Activated CD4-positive, CD25-positive, alpha-beta regulatory T cell treated with anti-CD3 and anti-CD28 coated beads, Interleukin-2, amount 50 U/mL, for 24 hours (primary cell): ENCODE measurements at places on chromosomes 5 and 9.
A peak's percentile ranks its signal among the peaks of the same experiment; 100 is the strongest.

- no peak for ATAC-seq
Observed at GRCh38 chr9:21510806-21511205, 28.7 kb upstream of the IFNE start.

DNA sequence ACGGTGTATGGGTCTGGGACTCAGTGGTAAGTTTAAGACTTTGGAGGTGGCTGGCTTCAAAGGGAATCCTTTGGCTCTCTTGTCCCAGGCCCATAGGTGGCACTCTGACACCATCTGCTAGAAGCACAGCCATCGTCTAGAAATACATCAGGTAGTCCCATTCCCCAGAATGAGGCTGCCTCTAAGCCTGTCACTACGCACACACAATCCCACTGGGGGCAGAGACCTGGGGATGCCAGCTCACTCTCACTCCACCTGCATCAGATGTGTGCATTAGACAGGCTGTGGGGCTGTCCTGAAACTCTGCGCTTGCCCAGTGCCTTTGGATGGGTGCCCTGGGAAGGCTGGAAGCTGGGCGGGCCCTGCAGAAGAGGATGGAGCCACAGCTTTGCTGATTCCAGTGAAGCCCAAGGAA is 127.5 kb upstream of the PANK3 start:
- ATAC-seq, result no peak

DNA sequence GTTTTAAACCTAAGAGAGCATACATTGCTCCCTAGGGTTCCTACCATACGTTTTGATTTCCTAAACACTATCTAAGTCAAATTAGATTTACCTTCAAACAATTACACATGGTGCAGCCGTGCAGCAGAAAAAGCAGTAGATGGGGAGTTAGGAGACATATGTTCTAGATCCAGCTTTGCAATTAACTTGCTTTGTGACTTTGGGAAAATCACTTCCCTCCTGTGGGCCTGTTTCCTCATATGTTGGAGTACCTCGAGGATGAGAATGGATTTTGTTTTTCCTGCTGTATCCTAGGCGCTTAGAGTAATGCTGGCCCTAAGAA is 711 bp downstream of the MRPL50 start:
- no peak for ATAC-seq

GRCh38 chr5:102772273-102772672 is 17.2 kb downstream of the PAM start:
- no peak for ATAC-seq

DNA sequence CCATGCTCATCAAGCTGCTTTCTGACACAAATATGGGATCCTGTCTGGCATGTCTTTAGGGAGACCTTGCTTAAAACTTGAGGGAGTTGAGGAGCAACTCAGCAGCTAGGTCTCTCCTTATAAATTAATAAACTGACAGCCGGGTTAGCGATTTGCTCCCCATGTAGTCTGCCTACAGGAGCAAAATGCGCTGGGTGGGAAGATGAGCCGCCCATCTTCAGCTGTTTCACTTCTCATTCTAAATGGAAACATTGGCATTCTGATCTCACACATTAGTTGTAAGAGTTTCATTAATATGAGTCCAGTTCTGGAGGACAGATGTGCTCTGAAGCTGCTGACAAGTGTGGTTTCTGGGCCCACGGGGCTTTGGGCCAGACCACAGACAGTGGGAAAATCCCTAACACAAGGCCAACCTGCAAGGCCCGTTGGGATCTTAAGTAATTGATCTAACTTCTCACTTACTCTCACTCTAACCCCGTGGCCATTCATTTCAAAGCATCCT is 197.0 kb downstream of the MCTP1 start:
- no peak for ATAC-seq

GRCh38 chr5:8864053-8864452 is 681.8 kb downstream of the SEMA5A start:
- no peak for ATAC-seq

GRCh38 chr5:82105457-82105856 is 133.6 kb downstream of the ATG10 start:
- no peak for ATAC-seq

GRCh38 chr5:84436866-84437265 is 52.2 kb upstream of the EDIL3 start:
- ATAC-seq, result no peak

DNA sequence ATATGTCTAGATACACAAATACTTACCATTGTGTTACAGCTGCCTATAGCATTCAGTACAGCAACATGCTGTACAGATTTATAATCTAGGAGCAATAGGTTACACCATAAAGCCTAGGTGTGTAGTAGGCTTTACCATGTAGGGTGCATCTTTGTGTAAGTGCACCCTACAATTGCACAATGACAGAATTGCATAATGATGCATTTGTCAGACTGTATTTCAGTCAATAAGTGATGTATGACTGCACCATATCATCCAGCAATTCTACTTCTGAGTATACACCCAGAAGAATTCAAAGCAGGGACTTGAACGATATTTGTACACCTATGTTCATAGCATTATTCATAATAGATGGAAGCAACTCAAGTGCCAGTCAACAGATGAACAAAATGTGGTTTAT is 100.4 kb upstream of the SLC44A1 start:
- no peak for ATAC-seq

GRCh38 chr9:22514871-22515270 is 68.2 kb downstream of the DMRTA1 start:
- no peak for ATAC-seq

- no peak for ATAC-seq
Observed at GRCh38 chr5:178293400-178293799, 60.8 kb upstream of the PHYKPL start.

GRCh38 chr5:168784454-168784853 is 205.3 kb upstream of the PANK3 start:
- ATAC-seq, result no peak

DNA sequence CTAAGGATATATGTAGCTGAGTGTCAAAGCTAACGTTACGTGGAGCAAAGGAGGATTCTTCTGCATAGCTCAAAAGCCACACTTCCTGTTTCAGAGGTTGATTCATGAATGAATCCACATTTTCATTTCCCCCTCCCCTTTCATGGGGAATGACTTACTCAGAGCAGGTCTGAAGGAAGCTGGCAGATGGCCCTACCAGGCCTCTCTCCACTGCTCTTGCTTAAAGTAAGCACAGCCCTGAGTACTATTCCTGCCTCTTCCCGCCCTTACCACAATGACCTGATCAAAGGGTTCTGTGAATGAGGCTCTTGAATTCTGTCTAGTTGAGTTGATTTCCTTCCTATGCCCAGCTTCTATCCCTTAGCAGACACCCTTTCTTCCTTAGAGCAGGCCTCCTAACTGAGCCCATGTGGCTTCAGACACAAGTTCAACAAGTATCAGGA is 6.3 kb downstream of the IGIP start:
- peak; percentile 82 for ATAC-seq

DNA sequence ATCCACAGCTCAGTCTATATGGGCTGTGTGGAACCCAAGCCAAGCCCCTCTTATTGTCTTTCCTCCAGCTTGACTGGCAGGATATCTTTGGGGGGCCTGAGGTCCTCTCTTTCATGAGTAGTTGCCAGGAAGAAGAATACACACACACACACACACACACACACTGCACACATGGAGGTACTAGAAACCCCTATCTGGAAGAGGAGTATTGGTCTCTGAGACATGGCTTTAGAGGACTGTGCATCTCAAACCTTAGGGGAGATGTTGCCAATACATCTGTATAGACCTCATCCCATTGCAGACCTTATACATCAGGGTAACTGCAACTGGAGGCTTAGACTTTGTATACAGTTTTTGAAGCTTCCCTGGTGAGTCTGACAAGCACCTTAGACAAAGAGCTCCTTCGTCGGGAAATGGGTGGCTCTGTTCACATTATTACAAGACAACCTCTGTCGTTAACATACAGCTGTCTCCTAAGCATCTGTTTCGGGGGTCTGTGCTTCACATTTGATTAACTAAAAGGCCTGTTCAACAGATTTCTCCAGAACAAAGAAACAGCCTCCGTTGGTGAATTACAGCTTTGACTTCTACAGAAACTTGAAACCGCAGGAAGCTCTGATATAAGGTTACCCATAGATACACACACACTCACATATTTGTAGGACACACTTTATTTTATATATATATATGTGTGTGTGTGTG is 5.5 kb upstream of the ENTREP1 start:
- no peak for ATAC-seq

GRCh38 chr5:27388755-27389154 is 350.4 kb upstream of the CDH9 start:
- no peak for ATAC-seq

- ATAC-seq, result no peak
Observed at GRCh38 chr9:121557581-121558447, 58.2 kb upstream of the GGTA1 start.

- no peak for ATAC-seq
Observed at GRCh38 chr9:74977287-74977686, 24.6 kb upstream of the C9orf40 start.

DNA sequence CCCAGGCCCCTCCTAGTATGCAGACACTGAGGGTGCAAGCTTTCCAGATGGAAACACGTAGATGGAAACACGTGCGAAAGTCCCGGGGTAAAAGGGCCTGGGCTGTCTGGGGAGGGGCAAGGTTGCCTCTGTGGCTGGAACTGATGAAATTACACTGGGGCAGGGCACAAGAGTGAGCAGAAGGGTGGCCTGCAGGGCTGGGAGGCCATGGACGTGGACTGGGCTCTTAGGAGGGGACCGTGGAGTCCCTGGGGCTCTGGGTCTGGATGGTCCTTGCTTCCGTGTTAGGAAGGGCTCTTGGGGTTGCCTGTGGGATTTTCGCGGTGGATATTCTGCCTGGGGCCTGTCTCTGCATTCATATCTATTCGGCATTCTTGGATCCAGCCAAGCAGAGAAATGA is 63.3 kb downstream of the IRX1 start:
- no peak for ATAC-seq

DNA sequence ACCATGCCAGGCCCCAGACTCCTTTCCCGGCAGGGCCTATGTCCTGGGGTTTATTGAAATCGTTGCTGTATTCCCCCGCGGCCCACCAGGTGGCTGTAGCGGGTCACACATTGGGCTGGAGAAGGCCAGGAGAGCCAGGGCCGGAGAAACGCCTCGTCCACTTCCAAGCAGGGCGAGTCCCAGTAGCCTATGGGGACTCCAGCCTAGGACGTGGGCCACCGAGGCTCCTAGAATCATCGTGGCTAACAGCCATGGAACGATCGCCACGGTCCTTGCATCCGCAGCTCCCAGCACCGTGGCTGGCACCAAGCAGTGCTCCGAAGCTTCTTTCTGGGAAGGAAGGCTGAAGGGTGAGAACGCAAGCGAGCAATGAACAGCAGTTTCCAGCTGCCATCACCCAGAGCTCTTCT is 87.7 kb downstream of the ENTREP1 start:
- no peak for ATAC-seq

- no peak for ATAC-seq
Observed at GRCh38 chr9:23571414-23572104, 254.5 kb downstream of the ELAVL2 start.

- ATAC-seq, result no peak
Observed at GRCh38 chr9:72721067-72721466, 199.7 kb downstream of the TMC1 start.

DNA sequence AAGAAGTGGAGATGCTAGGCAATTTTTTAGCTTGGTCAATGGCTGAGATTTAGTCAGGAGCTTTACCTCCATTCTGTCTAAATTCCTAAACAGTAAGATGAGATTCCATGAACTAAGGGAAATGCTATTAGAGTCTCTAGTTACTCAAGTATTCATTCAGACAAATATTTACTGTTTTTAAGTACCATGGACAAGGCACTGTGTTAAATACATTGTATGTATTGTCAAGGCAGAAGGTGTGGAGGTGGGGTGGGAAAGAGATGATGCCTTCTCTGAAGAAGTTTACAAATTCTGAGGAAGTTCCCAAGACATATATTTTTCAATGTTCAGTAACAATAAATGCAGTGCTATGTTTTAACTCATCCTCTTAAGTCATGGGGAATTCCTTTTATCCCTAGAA is 459.9 kb upstream of the NMUR2 start:
- no peak for ATAC-seq

GRCh38 chr5:176857216-176857893 is 41.8 kb downstream of the HK3 start:
- no peak for ATAC-seq

GRCh38 chr9:84500826-84501225 is 160.3 kb upstream of the SLC28A3 start:
- ATAC-seq, result no peak

DNA sequence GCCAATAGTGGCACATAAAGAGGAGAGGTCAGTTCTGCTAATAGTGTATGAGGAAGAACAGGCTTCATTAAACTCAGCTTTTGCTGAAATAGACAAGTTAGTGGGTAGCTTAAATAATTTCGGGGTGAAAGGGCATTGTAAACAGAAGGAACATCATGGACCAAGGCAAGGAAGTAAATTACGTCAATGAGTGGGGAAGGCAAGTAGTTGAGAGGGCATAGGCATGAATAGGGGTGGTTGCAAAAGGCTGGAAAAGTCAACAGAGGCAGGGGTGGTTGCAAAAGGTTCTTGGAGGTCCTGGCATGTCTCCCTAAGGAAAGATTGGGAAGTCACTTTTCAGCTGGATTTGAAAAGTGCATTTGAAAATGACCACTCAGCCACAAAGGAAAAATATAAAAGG is 383.3 kb upstream of the RPS23 start:
- ATAC-seq, result no peak

DNA sequence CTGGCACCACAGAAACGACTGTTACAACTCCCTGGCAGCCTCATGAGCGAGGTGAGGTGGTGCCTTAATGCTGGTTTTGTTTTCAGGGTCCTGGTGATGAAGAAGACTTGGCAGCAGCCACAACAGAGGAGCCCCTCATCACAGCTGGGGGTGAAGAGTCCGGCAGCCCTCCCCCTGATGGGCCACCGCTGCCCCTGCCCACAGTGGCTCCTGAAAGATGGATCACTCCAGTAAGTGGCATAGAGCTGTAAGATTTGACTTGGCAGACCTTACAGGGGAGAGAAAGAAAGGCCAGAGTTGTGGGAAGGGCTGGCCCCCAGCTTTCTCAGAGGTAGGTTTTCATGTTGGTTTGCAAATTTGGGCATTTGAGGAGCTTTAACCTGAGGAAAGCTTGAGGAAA is 72.2 kb downstream of the COL15A1 start:
- no peak for ATAC-seq

DNA sequence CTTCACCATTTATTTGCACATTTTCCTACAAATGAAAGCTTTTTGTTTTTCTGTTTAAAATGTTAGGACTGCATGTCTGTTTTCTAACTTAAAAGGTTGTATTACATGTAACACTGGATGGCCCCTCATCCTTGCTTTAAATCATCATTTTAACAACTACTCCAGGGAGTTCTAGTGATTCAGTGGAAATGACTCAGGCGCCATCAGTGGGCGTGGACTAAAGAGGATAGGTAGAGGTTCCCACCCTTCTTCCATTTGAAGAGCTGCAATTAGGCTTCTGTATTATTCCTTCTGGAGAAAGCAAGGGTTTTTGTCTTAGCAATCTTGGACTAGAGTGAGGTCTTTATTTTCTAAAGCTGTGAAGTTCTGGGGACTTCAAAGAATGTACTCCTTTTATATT is 213.7 kb downstream of the TMEM38B start:
- ATAC-seq, result no peak
